ENCODE measurements at places on chromosomes 4 and X. TPM values are rescaled to one million over a fixed set of nuclear protein-coding genes. Genes with fewer than 3 reads are reported as not detected.
A peak's percentile ranks its signal among the peaks of the same experiment; 100 is the strongest.

- H3K4me1 ChIP-seq, result no peaks in the 10 kb centered on the region
- no peaks in the 10 kb centered on the region for H3K36me3 ChIP-seq
- DNase-seq, result no peak
- no peaks in the 10 kb centered on the region for H3K27me3 ChIP-seq
- no peak overlapping the region for H3K4me3 ChIP-seq
These were observed 37.4 kb upstream of the SMIM10L2A start for GRCh38 chrX:135384161-135384836.

Gene GAGE13
- total RNA-seq, result not detected

DNA sequence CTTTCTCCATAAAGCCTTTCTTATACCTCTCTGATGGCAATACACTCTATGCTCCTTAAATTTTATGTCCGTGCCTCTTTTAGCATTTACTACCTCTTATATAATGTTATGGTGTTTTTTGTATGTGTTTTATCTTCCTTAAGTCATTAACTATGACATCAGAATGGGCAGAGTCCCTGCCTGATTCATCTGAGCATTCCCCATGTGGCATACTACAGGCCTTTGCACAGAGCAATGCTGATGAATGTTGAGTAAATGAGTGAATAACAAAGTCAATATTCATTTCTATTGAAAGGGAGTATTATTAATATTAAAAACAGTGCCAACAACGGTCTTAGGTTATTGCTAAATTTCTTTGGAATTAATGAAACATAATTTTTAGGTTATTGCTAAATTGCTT lies 18.8 kb upstream of the RPS6KA3 start:
- H3K36me3 ChIP-seq, result no peaks in the 10 kb centered on the region
- no peak overlapping the region for H3K4me3 ChIP-seq
- no peak overlapping the region for H3K27ac ChIP-seq
- no peaks in the 10 kb centered on the region for H3K4me1 ChIP-seq

Gene CHRNA9
- not detected for total RNA-seq

- H3K27ac ChIP-seq, result peak within 1 kb of the TSS; percentile 74
- peak; percentile 74 for DNase-seq
- peaks cover 30% of the 10 kb centered on the region for H3K36me3 ChIP-seq
- H3K27me3 ChIP-seq, result no peaks in the 10 kb centered on the region
- H3K4me3 ChIP-seq, result no peak within 1 kb of the TSS
These were observed at the start of gene IRAK1 for GRCh38 chrX:154019633-154020528. Gene IRAK1, minus strand, starts transcription at chrX:154019902. Its CDS starts 90 bp downstream, at chrX:154019812.

- no peaks in the 10 kb centered on the region for H3K27me3 ChIP-seq
- H3K27ac ChIP-seq, result peak overlapping the region; percentile 84
- H3K4me3 ChIP-seq, result peak overlapping the region; percentile 86
- DNase-seq, result no peak
These were observed 2.5 kb upstream of the RS1 start for GRCh38 chrX:18674417-18674787.

Gene DAPP1
- 169 TPM for total RNA-seq

Gene MTHFD2L
- 13.3 TPM for total RNA-seq

DNA sequence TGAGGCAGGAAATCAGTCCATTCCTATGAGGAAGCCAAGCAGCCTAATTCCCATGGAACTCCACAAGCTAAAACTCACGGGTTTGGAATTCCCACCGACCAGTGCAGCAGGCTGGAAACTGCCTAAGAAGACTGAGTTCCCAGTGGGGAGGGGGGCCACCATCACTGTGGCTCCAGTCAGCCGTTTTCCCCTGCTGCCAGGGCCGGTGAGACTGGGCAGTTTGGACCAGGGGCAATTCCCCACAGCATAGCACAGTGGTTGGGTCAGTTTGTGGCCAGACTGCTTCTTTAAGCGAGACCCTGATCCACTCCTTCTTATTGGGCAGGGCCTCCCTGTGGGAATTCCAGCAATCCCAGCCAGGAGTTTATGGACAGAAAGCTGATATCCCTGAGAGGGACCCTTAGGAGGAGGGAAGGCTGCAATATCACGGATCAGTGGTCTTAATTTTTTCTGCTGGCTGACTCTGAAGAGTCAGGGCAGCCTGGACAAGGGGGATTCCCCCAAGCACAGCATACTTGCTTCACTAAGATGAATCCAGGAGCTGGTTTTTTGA lies 20.7 kb downstream of the PAGE5 start:
- no peak overlapping the region for H3K27ac ChIP-seq
- no peaks in the 10 kb centered on the region for H3K4me1 ChIP-seq
- no peaks in the 10 kb centered on the region for H3K27me3 ChIP-seq
- H3K36me3 ChIP-seq, result no peaks in the 10 kb centered on the region
- no peak overlapping the region for H3K4me3 ChIP-seq

GRCh38 chr4:22877486-22878052 lies 184.8 kb downstream of the GBA3 start:
- no peak for DNase-seq
- no peak overlapping the region for H3K4me3 ChIP-seq
- H3K4me1 ChIP-seq, result no peaks in the 10 kb centered on the region

DNA sequence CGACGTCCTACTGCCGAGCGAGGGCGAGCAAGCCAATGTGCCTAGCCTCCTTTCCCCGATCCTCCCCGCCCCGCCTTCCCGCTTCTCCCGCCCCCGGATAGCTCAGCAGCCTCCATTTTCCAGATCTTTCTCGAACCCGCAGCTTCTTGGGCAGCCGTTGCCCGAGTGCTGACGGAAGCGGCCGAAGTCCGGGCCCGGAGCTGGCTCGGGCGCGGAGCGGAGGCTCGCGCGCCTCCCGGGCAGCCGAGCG lies 172 bp upstream of the HSPA4L start:
- peaks cover 44% of the 10 kb centered on the region for H3K27me3 ChIP-seq
- H3K4me3 ChIP-seq, result peak overlapping the region; percentile 66
- H3K36me3 ChIP-seq, result no peaks in the 10 kb centered on the region

Gene AKAP4
- not detected for total RNA-seq

DNA sequence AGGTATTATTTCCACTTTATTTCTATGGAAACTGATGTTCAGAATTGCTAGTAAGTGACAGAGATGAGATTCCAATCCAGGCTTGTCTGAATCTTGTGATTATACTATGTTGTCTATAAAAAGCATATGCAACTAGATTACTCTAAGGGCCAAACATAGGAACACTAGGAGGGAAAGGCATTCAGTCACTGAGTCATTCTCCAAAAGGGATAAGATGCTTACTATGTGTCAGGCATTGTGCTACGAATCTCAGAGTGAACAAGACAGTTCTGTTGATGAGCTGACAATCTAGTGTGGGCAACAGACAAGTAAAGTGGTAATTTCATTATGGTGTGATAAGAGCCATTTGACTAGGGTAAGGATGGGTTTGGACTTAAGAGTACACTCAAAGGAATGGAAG lies 77.2 kb downstream of the RASL11B start:
- H3K4me3 ChIP-seq, result no peak overlapping the region
- no peak for DNase-seq
- no peak overlapping the region for H3K27ac ChIP-seq
- no peaks in the 10 kb centered on the region for H3K4me1 ChIP-seq
- no peaks in the 10 kb centered on the region for H3K27me3 ChIP-seq

Gene COX18
- total RNA-seq, result 12.7 TPM

Gene ZNF141
- total RNA-seq, result 73.0 TPM

- no peaks in the 10 kb centered on the region for H3K4me1 ChIP-seq
- H3K36me3 ChIP-seq, result no peaks in the 10 kb centered on the region
- H3K27me3 ChIP-seq, result no peaks in the 10 kb centered on the region
- H3K27ac ChIP-seq, result no peak overlapping the region
These were observed 66.7 kb upstream of the PRPS1 start for GRCh38 chrX:107561468-107562215.

Gene ADGRG4
- total RNA-seq, result not detected

- peaks cover 8% of the 10 kb centered on the region for H3K4me1 ChIP-seq
- H3K27ac ChIP-seq, result no peak overlapping the region
- no peaks in the 10 kb centered on the region for H3K36me3 ChIP-seq
- H3K4me3 ChIP-seq, result no peak overlapping the region
- no peak for DNase-seq
These were observed 146.3 kb downstream of the SHROOM3 start for GRCh38 chr4:76581077-76581962.

DNA sequence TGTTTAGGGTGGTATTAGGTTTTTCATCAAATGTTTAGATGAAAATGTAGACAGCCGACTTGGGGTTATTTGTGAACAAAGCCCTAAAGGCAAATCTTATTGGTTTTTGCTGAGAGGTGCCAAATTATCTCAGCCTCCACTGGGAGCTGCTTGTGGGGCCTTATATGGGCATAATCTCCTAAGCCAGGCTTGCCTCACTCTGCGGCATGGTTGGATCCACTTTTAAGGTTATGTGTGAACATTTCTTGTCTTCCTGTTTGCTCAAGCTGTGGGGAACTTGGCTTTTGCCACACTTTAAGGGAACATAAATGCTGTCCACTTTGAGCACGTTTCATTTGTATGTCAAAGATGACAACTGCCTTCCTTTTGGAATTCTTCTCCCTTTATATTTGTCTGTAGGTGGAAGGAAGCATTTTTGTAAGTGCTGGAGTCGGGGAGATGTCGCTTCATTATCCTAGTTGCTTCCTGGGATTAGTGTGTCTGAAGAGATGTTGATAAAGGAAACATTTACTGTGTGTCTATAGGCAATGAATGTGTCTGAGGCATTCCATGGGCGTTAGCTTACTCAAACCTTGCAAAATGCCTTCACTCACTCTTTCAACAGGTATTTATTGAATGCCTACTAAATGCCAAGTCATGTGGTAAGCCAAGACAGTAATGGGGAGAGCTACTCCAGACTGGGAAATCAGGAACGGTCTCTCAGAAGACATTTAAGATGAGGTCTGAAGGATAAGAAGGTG lies 78.3 kb downstream of the SLC9A6 start:
- H3K27me3 ChIP-seq, result no peaks in the 10 kb centered on the region
- no peak overlapping the region for H3K4me3 ChIP-seq
- no peaks in the 10 kb centered on the region for H3K36me3 ChIP-seq
- DNase-seq, result no peak
- no peaks in the 10 kb centered on the region for H3K4me1 ChIP-seq
- H3K27ac ChIP-seq, result no peak overlapping the region

DNA sequence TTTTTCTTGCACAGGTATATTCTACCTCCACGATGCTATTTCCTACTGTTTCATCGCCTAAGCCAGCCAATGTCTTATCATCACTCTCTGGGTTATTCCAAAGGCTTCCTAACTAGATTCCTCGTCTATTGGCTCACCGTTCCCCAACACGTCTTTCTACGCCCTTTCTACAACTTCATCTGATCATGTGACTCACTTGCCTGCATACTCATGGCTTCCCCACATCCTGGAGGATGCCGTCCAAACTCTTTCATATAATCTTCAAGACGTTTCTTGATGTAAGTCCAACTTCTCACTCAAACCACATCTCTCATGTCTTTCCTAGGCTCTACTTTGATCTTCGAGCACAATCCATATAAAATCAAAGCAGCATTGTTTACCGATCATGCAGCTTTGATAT lies 322.0 kb upstream of the PPARGC1A start:
- no peaks in the 10 kb centered on the region for H3K4me1 ChIP-seq
- no peak for DNase-seq
- H3K4me3 ChIP-seq, result no peak overlapping the region
- no peaks in the 10 kb centered on the region for H3K36me3 ChIP-seq

Gene CRMP1
- total RNA-seq, result 0.10 TPM

DNA sequence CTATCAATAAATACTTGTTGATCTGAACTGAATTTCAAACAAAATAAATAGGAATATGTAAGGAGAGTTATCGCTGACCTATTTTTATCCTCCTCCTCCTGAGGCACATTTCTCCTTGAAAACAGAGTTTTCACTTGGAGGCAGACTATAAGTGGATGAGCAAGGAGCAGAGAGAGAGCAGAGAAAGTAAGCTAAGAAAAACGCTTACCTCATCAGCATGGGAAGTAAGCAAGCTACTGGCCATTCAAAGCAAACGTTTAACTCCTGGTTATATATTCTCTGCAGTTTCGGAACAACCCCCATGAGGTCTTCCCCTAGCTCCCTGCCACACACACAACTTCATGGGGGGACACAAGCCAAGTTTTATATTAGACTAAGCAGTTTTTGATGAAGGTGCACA lies 13.2 kb downstream of the ZDHHC9 start:
- no peaks in the 10 kb centered on the region for H3K27me3 ChIP-seq
- no peak overlapping the region for H3K27ac ChIP-seq
- no peak overlapping the region for H3K4me3 ChIP-seq

DNA sequence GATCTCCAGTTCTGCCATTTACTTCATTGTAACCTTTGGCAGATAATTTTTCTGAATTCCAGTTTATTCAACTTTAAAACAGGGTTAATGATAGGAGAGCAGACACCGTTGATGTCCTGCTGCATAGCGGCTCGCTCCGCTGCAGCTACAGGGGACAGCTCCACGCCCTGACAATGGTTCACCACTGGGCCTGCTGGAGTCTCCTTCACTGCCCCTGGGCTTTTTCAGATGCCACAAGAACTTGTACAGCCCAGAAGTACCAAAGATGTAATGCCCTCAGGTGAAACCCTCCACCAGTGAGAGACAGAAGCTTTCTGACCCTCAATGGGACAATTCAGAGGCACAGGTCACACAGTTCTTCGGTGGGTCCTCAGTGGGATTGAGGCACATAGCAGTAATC lies 22.7 kb upstream of the SEPTIN11 start:
- H3K4me3 ChIP-seq, result no peak overlapping the region
- no peaks in the 10 kb centered on the region for H3K36me3 ChIP-seq
- DNase-seq, result no peak
- no peak overlapping the region for H3K27ac ChIP-seq
- H3K27me3 ChIP-seq, result no peaks in the 10 kb centered on the region
- H3K4me1 ChIP-seq, result no peaks in the 10 kb centered on the region

DNA sequence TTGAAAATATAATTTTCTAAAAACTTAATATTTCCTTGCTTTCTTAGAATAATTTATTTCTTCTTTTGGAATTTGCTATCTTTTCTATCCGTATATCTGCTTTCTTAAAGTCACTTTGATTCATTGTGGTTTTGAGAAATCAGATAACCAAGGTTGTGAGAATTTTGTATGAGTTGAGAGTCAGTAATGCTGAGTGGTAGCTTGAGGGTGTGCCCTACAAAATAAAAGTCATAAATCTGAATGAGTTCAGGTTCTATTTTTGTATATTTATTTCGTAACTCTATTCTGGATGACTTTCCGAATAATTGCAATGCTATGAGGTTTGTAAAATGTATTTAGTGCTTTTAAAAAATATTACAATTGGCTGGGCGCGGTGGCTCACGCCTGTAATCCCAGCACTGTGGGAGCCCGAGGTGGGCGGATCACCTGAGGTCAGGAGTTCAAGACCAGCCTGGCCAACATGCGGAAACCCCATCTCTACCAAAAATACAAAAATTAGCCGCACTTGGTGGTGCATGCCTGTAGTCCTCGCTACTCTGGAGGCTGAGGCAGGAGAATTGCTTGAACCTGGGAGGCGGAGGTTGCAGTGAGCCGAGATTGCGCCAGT lies 8.9 kb downstream of the COPS4 start:
- peaks cover 3% of the 10 kb centered on the region for H3K36me3 ChIP-seq
- H3K27me3 ChIP-seq, result no peaks in the 10 kb centered on the region
- no peak overlapping the region for H3K27ac ChIP-seq
- H3K4me1 ChIP-seq, result no peaks in the 10 kb centered on the region
- no peak overlapping the region for H3K4me3 ChIP-seq
- no peak for DNase-seq

Gene APLN
- not detected for total RNA-seq

- no peak overlapping the region for H3K4me3 ChIP-seq
- H3K27me3 ChIP-seq, result no peaks in the 10 kb centered on the region
- H3K4me1 ChIP-seq, result no peaks in the 10 kb centered on the region
These were observed 52.6 kb downstream of the GPR50 start for GRCh38 chrX:151228935-151229334.

All from B cell (primary cell).